ENCODE measurements at places on chromosomes 12 and 14. TPM values are rescaled to one million over a fixed set of nuclear protein-coding genes. Genes with fewer than 3 reads are reported as not detected.

SPPL3 gene
- total RNA-seq: 31.6 TPM

MYH6 gene
- total RNA-seq: not detected

RASAL1 gene
- not detected for total RNA-seq

APOF gene
- not detected for total RNA-seq

OR6C70 gene
- total RNA-seq: not detected

GRCh38 chr12:93042684-93043083 is 113.6 kb upstream of the EEA1 start:
- DNase-seq: no peak

- no peak for DNase-seq
These were observed 240.3 kb upstream of the PELI2 start for GRCh38 chr14:55877942-55878341.

DNA sequence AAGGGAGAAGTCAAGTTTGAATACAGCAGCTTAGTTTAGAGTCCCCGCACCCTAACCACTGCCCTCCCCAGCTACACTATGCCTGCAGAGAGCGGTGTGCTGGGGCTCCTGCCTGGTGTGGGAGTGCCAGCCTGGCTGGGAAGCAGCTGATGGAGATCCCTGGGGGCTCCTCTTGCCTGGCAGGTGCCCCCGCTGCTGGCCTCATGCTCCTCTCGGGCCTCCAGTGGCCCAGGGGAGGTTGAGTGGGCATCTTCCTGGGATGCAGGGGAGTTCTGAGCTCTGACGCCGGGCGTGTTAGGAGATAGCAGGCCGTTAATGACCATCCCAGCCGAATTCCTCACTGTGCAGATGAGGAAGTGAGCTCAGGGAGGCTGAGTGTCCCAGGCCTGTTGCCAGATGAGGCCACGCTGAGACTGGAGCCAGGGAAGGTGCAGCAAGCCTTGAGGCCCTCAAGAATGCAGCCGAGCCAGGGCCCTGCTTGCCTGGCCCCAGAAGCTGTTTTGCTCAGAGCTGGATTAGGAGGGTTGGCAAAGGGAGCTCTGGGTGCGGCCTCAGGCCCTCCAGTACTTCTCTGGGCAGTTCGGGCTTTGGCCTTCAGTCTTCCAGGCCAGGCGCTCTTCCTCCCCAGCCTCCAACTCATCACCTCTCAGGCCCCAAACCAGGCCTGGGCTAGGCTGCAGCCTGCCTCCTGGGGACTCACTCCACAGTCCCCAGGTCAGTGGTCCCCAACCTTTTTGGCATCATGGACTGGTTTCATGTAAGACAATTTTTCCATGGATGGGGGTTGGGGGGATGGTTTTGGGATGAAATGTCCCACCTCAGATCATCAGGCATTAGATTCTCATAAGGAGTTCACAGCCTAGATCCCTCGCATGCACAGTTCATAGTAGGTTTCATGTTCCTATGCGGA is 6.6 kb upstream of the CYP46A1 start:
- peak; percentile 68 for DNase-seq

- DNase-seq: no peak
These were observed 1131.1 kb downstream of the TMEM121 start for GRCh38 chr14:106657460-106657859.

- DNase-seq: no peak
These were observed 46.7 kb downstream of the LRRC74A start for GRCh38 chr14:76872796-76873432.

GRCh38 chr12:119463211-119463926 is 128.8 kb downstream of the CCDC60 start:
- DNase-seq: no peak

DNA sequence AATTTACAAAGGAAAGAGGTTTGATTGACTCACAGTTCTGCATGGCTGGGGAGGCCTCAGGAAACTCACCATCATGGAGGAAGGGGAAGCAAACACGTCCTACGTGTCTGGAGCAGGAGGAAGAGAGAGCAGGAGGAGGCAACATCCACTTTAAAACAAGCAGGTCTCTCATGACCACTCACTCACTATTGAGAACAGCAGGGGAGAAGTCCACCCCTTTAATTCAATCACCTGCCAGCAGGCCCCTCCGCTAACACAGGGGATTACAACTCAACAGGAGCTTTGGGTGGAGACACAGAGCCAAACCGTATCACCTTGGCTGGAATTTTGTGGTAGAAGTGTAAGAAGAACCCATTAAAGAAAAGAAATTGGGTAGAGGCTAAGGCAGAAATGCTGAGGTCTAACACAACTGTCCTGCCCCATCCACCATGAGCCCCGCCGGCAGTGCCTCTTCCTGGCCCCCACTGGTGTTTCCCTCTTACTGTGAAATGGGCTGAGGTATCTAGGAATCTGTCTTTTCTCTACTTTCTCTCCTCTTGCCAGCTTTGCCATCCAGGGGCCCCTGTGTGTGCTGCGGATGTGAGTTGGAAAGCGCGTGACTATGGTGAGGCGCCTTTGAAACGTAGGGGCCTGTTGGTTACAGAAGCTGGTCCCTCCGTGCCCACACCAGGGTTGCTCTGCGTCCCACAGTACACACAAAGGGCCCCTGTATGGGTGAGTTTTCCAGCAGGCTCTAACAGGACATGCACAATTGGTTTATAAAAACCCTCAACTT is 108.0 kb upstream of the TMEM132D start:
- no peak for DNase-seq

DNA sequence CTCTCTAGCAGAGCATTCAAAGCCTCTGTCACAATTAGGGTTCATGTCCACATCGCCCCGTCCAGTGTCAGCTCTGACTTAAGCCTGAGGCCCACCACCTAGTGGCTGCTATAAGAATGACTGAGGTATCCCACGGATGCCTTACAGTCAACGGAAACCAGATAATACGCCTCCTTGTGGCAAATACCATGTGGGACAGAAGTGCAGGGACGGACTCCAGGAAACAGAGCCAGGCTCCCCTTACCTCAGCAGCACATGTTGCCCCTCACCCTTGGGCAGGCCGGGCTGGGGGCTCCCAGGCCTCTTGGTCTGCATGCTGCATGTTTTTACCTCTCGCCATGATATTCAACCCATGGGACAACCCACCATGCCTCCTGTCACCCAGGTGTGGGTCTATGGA is 86.3 kb downstream of the VWF start:
- DNase-seq: no peak

Measured in posterior vena cava (tissue), 2 donors.